ENCODE measurements at places on chromosomes 3 and 15.

DNA sequence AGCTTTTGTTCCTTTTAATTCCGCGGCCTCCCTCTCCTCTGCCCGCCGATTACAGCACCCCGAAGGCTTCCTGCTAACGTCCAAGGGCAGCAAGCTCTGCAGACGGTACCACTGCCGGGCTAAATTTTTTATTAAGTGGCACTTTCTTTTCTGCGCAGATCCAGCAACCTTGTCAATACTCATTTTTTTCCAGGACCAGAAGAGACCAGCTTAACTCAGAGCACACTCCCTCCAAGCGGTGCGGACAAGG lies 542 bp upstream of the MEIS2 start:
- peak; percentile 46 for DNase-seq

- no peak for DNase-seq
Measured at GRCh38 chr3:101994386-101994785, 145.1 kb downstream of the NFKBIZ start.

DNA sequence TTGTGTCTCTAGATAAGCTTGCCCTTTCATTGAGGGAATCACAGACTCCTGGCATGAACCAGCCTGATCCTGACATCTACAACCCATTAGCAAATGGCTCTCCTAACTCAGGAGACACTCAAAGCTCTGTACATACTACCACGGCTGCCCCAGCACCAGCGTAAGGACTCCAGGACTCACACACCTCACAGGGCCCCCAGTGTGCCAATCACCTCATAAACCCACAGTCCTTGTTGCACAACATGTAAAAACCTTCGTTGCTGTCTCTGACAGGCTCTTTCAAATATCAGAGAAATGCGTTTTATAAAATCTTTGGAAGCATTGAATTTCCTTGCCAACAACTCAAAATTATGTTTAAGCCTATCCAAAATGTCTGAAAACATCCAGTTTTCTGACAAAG lies 7.3 kb downstream of the FYCO1 start:
- no peak for DNase-seq

GRCh38 chr3:28349469-28350000 lies 911 bp upstream of the AZI2 start:
- DNase-seq, result no peak

GRCh38 chr3:75049533-75049932 lies 435.1 kb upstream of the CNTN3 start:
- DNase-seq, result no peak

DNA sequence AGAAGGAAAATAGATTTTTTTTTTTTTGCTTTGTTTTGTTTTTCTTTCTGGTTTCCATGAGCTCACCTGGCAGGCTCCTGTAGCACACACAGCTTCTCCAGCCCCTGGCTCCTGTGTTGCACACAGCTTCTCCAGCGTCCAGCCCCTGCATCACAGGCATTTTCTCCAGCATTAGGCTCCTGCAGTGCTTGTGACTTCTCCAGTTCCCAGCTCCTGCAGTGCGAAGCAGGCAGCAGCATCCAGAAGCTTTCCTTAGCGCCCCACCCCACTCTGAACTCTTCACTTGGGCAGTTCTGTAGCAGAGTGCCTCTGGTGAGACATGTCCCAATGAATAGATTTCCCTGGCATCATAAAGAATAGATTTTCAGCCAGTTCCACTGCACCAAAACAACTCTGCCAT lies 5.5 kb upstream of the CCDC39 start:
- no peak for DNase-seq

GRCh38 chr15:50182219-50183013 lies 420 bp downstream of the SLC27A2 start:
- no peak for DNase-seq

DNA sequence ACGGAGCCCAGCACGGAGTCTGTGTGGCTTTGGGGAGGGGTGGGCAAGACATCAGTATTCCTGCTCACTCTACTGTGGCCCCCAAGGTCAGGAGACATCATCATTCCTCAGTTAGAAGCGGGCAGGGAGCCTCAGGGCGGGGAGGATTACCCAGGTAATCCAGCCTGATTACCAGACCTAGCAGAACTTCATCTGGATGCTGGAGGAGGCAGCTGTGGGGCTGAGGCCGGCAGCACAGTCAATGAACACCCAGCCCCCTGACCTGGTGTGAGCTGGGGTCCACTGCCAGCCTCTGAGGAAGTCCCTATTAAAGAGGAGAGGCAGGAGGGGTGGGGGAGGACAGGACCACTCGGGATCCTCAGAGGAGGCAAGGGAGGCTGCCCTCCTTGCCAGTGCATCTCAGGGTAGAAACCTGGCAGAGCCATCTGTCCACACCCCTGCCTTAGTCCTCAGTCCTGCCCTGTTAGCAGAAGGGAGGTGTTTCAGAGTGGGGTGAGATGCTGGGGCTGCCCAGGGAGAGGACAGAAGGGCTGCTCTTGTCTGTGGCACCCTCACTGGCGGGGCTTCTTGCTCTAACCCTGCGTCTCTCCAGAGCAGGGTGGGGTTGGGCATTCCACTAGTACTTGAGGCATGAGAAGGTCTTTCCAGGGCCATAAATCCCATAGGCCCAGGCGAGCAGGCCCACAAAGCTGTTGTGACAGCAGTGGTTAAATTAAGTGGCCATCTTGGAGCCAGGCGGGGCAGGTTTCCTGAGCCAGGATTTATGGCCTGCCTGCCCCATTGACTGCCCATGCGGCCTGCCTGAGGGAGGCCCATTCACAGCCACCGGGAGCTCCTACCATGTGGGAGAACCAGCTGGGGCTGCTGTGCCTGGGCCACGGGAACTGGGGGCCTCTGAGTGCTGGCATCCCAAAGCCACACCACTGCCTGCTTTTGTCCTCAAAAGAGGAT lies 82.1 kb downstream of the LINGO1 start:
- DNase-seq, result no peak

- no peak for DNase-seq
Measured at GRCh38 chr15:47203993-47204392, 513.3 kb upstream of the SEMA6D start.

DNA sequence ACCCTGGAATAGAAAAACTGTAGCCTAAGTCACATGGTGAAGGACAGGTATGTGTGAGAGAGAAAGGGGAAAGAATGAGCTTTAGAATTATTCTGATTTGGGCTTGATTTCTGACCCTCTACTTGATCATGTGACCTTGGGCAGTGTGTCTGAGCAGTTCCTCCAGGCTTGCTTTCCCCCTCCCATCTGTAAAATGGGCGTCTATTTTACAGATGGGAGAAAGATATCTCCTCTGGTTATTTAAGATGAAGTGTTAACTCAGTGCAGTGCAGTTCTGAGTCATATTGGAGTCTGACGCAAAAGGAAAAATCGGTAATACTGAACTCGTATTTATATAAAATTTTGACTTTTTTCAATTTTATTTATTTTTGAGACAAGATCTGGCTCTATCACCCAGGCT lies 38.1 kb upstream of the LMOD3 start:
- no peak for DNase-seq

GRCh38 chr3:23241256-23241655 lies 38.1 kb downstream of the UBE2E2 start:
- DNase-seq, result no peak

- DNase-seq, result no peak
Measured at GRCh38 chr15:42890161-42890913, 30.2 kb downstream of the TTBK2 start.

DNA sequence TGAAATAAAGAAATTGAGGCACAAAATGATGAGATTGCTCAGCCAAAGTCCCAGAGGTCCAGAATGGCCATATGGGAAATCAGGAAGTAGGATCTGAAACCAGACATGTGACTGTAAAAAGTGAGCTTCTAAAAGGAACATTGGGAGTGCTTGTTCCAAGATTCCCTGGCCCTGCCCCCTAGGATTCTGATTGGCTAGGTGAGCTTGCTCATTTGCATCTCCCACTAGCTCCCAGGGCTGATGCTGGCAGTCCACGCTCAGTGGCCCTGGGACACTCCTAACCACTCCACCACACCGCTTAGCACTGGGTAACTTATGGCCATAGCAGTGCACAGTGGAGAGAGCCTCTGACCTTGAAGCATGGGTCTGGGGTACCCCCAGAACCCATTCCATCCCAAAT lies 326.7 kb downstream of the NTRK3 start:
- no peak for DNase-seq

- no peak for DNase-seq
Measured at GRCh38 chr3:52422669-52423068, 22.2 kb downstream of the SEMA3G start.

- no peak for DNase-seq
Measured at GRCh38 chr3:176214758-176215157, 982.5 kb downstream of the TBL1XR1 start.

GRCh38 chr3:16545413-16546185 lies 32.1 kb upstream of the RFTN1 start:
- no peak for DNase-seq
